Left kidney (tissue), 8 donors: ENCODE measurements at places on chromosomes 7 and 10. TPM values are rescaled to one million over a fixed set of nuclear protein-coding genes. Genes with fewer than 3 reads are reported as not detected.

DNA sequence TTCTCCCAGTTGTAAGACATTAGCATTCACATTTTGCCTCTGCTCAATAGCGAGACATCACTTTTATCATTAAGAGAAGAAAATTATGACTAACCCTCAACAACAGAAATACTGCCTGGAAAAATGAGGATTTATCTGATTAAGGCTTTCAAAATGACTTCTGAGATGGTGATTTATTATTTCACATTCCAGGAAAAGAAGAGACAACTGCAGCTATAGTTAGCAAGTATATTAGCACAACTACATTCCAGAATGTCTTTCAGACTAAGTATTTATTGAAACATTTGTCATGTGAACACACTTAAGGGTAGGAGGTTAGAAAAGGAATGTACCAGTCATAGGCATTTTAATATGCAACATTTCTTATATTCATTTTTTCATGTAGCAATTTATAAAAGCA, 162.0 kb downstream of the IQUB start:
- no peak for DNase-seq

- DNase-seq: no peak
These were observed 63.2 kb downstream of the PARP12 start for GRCh38 chr7:139999516-139999915.

- no peak for DNase-seq
These were observed 9.0 kb upstream of the FKBP9 start for GRCh38 chr7:32948202-32948601.

- no peak for DNase-seq
These were observed 128.9 kb upstream of the FZD1 start for GRCh38 chr7:91135300-91135699.

DNA sequence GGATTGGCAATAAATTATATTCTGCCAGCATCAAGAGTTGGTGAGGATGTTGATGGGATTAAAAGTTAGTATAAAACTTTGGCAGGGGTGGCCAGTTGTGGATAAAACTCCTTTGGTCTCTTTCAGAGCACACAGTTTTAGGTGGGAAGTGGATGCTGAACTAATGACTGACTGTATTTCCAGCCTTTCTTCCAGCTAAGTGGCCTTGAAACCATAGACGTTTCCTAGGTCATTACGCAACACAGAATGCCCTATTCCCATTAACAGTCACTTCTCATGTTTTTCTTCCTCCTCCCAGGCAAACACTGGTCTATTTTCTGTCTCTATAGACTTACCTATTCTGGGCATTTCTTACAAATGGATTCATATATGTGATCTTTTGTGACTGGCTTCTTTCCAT, 467.4 kb downstream of the NEBL start:
- DNase-seq: no peak

DNA sequence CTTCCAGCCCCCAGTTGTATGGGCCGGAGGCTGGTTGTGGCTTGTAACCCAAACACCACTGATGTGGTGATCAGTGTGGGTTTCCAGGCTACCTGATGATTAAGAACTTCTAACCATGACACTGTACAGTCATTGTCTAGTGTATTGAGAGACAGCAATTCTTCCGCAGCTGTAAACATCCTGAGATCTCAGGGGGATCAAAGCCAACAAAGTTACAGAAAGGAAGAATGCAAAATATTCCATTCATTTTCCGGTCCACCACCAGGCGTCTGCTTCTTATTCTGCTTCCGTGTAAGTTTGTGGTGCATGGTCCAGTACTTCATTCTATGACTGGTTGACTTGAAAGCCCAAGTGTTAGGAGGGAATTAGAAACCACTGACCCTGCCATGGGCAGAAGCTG, 10.3 kb upstream of the GLI3 start:
- DNase-seq: no peak

- no peak for DNase-seq
These were observed 11.1 kb downstream of the STAM start for GRCh38 chr10:17655009-17655408.

Gene PDK4
- 17.4 TPM for polyA plus RNA-seq

Gene NME8
- not detected for polyA plus RNA-seq

Gene SNX10
- 20.6 TPM for polyA plus RNA-seq

Gene CYTH3
- polyA plus RNA-seq: 35.4 TPM

Gene LBX1
- not detected for polyA plus RNA-seq

Gene PRRT4
- polyA plus RNA-seq: 0.81 TPM

Gene FOXI2
- 1.2 TPM for polyA plus RNA-seq
